ENCODE measurements at places on chromosomes 2 and 18. TPM values are rescaled to one million over a fixed set of nuclear protein-coding genes. Genes with fewer than 3 reads are reported as not detected.

- no peak for DNase-seq
Observed at GRCh38 chr18:31064130-31064529, 21.6 kb upstream of the DSC3 start.

GRCh38 chr2:143435131-143435530, 305.9 kb downstream of the ARHGAP15 start:
- DNase-seq, result no peak

GRCh38 chr2:107932979-107933378, 53.3 kb upstream of the SLC5A7 start:
- no peak for DNase-seq

Gene TLX2
- total RNA-seq, result not detected

Gene GYPC
- total RNA-seq, result 171 TPM

Gene TUBA3E
- total RNA-seq, result not detected

Gene DOK1
- total RNA-seq, result 24.5 TPM

GRCh38 chr18:60019463-60019840, 119.7 kb downstream of the PMAIP1 start:
- DNase-seq, result no peak

DNA sequence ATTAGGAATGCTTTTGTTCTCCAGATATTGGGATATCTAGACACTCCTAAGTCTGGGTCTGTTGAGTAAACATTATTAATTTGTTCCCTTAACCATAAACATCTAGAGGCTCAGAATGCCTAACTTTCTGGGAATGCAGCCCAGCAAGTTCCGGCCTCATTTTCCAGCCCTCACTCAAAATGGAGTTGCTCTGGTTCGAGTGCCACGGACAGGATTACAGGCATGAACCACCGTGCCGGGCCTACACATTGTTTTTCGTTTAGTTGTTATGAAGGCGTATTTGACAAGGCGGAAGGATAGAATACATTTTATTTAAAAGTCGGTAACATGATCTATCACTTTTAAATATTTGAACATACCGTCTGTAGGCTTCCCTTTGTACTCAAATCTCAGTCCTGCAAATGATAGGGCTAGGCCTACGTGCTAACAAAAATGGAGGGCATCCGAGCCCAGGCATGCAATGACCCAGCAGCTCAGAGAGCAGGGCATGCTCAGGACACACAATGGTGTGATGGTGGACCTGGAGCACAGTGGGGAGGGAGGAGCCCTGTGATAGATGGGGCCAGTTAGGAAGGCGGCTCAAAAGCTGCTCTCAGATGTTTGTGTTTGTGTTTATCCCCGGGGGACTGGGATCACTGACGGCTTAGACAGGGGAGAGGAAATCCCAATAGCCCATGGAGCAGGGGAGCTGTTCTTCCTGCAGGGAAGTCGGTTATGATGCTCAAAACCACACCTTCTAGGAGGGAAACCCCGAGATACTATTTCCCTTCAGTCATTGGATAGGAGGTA, 2.9 kb upstream of the SCYGR1 start:
- DNase-seq, result no peak

Gene ATG4B
- 40.4 TPM for total RNA-seq

Gene NOL4
- 0.79 TPM for total RNA-seq

DNA sequence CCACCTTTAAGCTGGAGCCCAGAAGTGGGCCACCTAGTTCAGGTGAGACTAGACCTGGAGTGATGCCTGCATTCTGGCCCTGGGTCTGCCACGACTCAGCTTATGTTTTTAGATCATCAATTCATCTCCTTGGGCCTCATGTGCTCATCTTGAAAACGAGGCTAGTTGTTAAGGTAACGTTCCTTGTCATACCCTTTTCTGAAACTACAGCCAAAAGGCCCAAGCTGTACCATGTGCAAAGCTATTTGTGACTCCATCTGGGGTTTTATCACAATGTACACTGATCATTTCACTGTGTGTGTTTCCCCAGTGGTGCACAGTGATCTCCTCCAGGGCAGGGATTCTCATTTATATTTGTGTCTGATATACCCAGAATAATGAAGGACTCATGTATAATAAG, 138.4 kb upstream of the COPS8 start:
- no peak for DNase-seq

Gene MBP
- 37.2 TPM for total RNA-seq

Gene PIKFYVE
- total RNA-seq, result 39.2 TPM

DNA sequence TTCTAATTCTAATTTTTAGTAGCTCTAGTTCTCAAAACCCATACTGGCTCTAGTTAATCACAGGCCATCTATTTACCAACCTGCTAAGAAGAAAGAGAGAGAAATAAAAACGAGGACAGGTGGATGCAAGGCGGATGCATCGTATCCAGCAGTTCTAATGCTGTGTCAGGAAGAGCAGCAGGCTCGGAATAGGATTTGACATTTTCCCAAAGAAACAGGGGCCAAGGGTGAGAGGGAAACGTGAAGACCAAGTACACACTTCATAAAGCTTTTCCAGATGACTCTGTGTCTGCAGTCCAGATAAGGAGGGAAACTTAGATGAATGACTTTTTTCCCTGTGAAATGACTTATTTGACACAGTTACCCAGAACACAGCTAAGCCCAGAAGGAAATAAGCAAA, 117.5 kb downstream of the ESCO1 start:
- DNase-seq, result no peak

Gene CAPN10
- 11.6 TPM for total RNA-seq

Gene ANKRD36C
- total RNA-seq, result 26.2 TPM

- no peak for DNase-seq
Observed at GRCh38 chr2:172735582-172736423, at the start of gene RAPGEF4. Gene RAPGEF4, plus strand, starts transcription at chr2:172735845. Its CDS starts 139 bp downstream, at chr2:172735984.

GRCh38 chr2:62604336-62604735, 98.3 kb upstream of the TMEM17 start:
- no peak for DNase-seq

GRCh38 chr2:217756375-217757107, 246.3 kb downstream of the TNS1 start:
- peak; percentile 57 for DNase-seq

GRCh38 chr2:235675678-235676535, 182.1 kb downstream of the AGAP1 start:
- no peak for DNase-seq

Gene SIX3
- not detected for total RNA-seq

DNA sequence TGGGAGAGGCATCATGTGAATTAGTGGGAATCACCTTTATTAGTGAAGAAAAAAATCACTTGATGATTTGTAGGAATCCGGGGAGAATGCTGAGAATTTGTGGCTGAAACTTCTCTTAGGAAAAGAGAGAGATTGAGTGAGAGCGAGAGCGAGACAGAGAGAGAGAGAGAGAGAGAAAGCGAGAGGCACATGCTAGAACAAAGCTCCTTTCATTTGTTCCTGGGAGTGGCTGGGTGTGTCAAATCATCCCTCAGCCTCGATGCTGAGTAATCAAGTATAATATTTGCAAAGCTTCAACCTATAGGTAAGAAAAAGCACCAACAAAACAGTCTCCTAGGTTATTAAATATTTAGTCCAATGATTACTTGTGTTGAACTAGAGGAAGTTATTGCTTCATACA, 4.4 kb upstream of the SERPINB5 start:
- DNase-seq, result no peak

Gene SPDYA
- 0.63 TPM for total RNA-seq

Gene SCYGR4
- not detected for total RNA-seq

GRCh38 chr18:62505669-62506494, 16.9 kb upstream of the ZCCHC2 start:
- no peak for DNase-seq

DNA sequence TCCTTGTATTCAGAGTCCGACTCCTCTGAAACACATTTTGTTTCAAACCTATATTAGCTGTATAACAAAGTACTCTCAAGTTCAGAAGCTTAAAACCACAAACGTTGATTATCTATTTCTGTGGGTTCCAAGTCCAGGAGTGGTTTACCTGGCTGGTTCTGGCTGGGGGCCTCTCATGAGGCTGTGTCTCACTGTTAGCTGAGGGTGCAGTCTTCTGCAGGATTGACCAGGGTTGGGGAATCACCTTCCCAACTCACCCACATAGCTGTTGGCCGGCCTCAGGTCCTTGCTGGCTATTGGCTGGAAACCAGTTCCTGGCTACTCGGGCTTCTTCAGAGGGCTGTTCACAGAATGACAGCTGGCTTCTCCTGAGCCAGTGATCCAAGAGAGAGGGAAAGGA, 18.0 kb upstream of the ATIC start:
- no peak for DNase-seq

DNA sequence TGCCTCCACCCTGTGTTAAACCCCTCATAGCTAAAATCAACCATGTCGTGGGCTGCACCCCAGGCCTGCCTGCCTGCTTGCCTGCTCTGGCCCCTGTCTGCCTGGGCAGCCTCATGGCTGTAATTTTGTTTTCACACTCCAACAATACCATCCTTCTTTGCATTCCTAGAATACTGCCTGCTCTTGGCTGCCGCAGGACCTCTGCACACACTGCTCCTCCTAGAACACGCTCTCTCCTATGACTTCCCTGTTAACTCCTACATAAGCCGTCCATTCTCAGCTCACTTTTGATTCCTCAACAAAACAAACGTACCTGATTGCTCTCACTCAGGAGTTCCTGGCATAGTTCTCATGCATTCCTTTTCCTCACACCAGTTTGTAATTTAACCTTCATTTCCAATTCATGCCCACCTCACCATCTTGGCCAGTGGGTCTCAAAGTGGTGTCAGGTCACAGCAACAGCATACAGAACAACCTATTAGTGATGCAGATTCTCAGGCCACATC, 2.5 kb downstream of the UXS1 start:
- DNase-seq, result no peak

DNA sequence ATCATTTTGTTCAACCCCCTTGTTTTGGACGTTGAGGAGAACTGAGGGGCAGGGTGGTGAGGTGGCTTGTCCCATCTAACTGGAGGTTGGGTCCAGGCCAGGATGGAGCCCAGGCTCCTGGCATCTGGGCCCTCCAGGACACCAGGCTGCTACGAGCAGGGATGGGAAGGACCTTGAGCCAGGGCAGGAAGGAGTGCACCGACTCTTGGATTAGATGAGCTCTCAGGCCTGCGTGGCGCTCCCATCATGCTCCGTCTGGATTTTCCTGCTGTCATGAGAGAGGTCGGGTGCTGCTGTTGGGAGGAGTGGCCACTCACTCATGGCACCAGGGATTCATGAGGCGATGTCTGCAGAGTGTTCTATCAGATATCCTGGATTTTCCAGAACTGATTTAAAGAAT, 18.3 kb upstream of the ALLC start:
- no peak for DNase-seq

DNA sequence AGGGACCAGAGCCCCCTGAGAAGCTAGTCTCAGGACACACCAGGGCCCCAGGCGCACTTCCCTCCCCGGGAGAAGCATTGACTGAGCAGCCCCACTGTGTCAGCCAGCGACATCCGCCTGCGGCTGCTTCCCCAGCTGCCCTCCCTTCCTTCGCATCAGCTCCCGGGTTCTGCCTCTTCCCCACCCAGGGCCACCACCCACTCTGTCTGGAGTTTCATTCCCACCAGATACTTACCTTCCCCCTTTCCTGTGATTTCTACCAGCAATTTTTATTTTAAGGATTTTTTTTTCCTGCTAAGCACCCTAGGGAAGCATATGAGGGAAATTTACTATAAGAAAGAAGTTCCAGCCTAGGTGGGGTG, 99.2 kb downstream of the SMAD7 start:
- no peak for DNase-seq

Gene ACYP2
- total RNA-seq, result 15.1 TPM

Gene HRH4
- total RNA-seq, result 0.84 TPM

All from omental fat pad (tissue), 4 donors.